A549 treated with ZK216348 at 1 μM for 4 hours (cell line): ENCODE measurements at places on chromosomes 2 and 18. TPM values are rescaled to one million over a fixed set of nuclear protein-coding genes. Genes with fewer than 3 reads are reported as not detected.

The ERMN gene
- not detected in 5 replicates for total RNA-seq

The CCNYL1 gene
- total RNA-seq, result 16.9 to 26.4 TPM (median 19.7 TPM) in 5 replicates

The SCYGR8 gene
- total RNA-seq, result not detected in 5 replicates

The ANKAR gene
- total RNA-seq, result 0.44 to 1.4 TPM (median 1.0 TPM) in 5 replicates

The CPSF3 gene
- 49.5 to 69.6 TPM (median 52.4 TPM) in 5 replicates for total RNA-seq

The LIMS3 gene
- not detected in 5 replicates for total RNA-seq

The KCNJ3 gene
- not detected in 5 replicates for total RNA-seq

The COL4A4 gene
- total RNA-seq, result 1.1 to 3.1 TPM (median 1.5 TPM) in 5 replicates

The PXDN gene
- 9.2 to 15.5 TPM (median 13.6 TPM) in 5 replicates for total RNA-seq

The TBC1D8 gene
- 69.0 to 106 TPM (median 90.2 TPM) in 5 replicates for total RNA-seq

The CNGA3 gene
- total RNA-seq, result not detected in 5 replicates

The PRKAG3 gene
- not detected in 5 replicates for total RNA-seq

The HOXD13 gene
- total RNA-seq, result 0.07 to 0.27 TPM (median 0.23 TPM) in 5 replicates

The FAM237A gene
- not detected in 5 replicates for total RNA-seq

The HAAO gene
- total RNA-seq, result not detected in 5 replicates

The MLPH gene
- total RNA-seq, result 207 to 326 TPM (median 306 TPM) in 5 replicates

The GALNT5 gene
- 2.0 to 2.6 TPM (median 2.4 TPM) in 5 replicates for total RNA-seq

The LHCGR gene
- not detected in 5 replicates for total RNA-seq

The CYP27A1 gene
- 0.17 to 0.20 TPM (median 0.17 TPM) in 3 of 5 replicates, not detected in the others for total RNA-seq

The VWA3B gene
- 0.33 TPM in 1 of 5 replicates, not detected in the others for total RNA-seq

The CD226 gene
- total RNA-seq, result 0.07 to 0.19 TPM (median 0.17 TPM) in 4 of 5 replicates, not detected in the other

The RND3 gene
- total RNA-seq, result 48.7 to 72.5 TPM (median 58.7 TPM) in 5 replicates

The ADRA2B gene
- total RNA-seq, result 0.04 to 0.06 TPM in 2 of 5 replicates, not detected in the others

The CYP1B1 gene
- total RNA-seq, result 4.3 to 7.6 TPM (median 5.6 TPM) in 5 replicates

The ZSWIM2 gene
- total RNA-seq, result not detected in 5 replicates

The MAP3K19 gene
- not detected in 5 replicates for total RNA-seq

The SKOR2 gene
- not detected in 5 replicates for total RNA-seq

The CAPN14 gene
- 0.06 to 0.07 TPM in 2 of 5 replicates, not detected in the others for total RNA-seq
